GM04504 (cell line): ENCODE measurements at places on chromosomes 11 and 22.

GRCh38 chr11:30488304-30488998 lies 97.7 kb downstream of the MPPED2 start:
- no peak for DNase-seq

GRCh38 chr11:61309141-61309540 lies 14.0 kb upstream of the VWCE start:
- no peak for DNase-seq

GRCh38 chr11:48036011-48036410 lies 55.7 kb downstream of the PTPRJ start:
- no peak for DNase-seq

DNA sequence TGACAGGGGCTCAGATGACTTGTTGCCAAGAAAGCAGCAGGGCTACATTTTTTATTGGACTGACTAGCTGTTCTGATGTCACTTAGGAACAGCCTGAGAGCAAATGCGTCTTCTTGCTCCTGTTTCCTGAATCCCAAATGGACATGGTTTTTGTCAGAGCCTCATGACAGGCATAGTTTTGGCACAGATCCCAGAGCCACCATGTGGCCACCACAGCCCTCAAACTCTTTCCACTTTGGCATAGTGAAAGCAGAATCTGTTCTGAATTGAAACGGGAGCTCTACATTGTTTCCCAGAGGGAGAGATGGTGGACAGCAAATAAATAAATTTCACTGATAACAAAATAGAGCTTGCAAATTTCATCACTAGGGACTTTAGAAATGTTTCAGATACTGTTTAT lies 222.2 kb downstream of the C11orf87 start:
- peak; percentile 20 for DNase-seq

- no peak for DNase-seq
Observed at GRCh38 chr22:36977401-36977861, 41.8 kb downstream of the TST start.

DNA sequence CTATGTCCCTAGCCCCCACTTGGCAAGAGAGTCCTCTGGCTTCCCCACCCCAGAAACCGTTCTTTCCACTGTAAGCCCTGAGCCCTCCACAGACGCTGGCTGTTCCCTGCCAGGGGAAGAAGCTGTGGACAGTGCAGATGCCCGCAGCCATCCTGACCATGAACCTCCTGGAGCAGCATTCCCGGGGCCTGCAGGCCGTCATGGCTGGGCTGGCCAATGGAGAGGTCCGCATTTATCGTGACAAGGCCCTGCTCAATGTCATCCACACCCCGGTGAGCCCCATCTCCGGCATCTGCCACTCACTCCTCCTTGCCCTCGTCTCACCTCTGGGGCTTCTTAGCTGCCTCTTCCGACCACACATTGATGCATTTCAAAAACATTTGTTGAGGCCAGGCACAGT lies 13.2 kb downstream of the BBS1 start:
- DNase-seq, result no peak

DNA sequence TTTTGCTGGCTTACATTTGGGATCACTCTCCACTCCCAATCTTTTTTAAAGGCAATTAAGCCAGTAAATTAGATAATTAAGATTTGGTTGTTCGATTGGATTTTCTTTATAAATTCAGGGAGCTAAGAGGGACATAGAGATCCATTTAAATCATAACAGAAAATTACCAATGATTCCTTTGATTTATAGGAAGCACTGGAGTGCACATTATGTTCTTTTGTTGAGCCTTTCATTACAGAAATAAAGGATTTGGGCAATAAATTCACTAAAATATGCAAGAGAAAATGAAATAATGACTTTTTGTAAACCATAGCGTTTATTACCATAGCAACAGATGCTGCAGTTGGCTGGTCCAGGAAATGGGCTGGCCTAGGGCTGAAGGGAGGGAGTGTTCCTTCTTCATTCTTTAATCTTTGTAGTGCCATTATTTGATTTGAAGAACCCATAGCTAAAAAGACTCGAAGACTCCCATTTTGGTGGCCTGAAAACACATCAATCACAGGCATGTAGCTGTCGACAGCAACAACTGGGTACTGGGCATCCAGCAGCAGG lies 73.0 kb downstream of the C2CD3 start:
- DNase-seq, result no peak

DNA sequence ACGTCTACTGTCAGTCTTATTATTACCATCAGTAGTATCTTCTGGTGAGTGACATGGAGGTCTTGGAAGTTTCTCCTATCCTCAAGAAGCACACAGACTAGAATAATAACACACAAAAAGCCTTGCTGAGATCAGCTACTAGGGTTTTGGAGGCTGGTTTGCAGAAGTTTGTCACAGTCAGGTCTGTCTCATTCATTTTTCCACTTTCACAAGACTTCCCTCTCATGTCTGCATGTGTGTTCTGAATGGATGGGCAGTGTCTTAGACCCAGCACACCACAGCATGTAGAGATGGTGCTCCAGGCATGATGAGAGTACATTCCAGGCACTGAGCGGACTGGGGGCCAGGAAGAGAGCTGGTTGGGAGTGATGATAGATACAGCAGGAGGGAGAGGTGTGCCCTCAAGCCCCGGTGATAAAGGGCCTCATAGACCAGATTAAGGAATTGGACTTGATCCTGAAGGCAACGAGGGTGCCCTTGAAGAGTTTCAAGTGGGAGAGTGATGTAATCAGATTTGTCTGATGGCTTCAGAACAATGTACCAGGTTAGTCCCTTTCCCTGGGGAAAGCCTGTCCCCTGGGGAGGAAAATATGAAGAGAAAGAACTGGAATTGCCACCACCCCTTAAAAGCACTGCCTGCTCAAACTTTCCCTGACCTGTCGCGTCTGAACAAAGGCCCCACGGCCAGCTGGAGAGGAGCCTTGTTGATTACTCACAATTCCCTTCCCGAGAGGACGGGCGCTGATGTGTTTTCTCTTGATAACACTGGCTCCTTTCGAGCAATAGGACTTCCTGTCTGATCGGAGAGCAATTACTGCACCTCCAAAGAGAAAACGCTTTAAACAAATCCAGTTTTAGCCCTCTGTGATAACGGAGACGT lies 45.1 kb upstream of the LMO2 start:
- DNase-seq, result peak; percentile 40

- DNase-seq, result no peak
Observed at GRCh38 chr22:42217752-42218280, 52.6 kb downstream of the TCF20 start.

- no peak for DNase-seq
Observed at GRCh38 chr22:45966320-45966894, 10.6 kb downstream of the WNT7B start.

- no peak for DNase-seq
Observed at GRCh38 chr11:44530413-44531115, 34.9 kb upstream of the CD82 start.

DNA sequence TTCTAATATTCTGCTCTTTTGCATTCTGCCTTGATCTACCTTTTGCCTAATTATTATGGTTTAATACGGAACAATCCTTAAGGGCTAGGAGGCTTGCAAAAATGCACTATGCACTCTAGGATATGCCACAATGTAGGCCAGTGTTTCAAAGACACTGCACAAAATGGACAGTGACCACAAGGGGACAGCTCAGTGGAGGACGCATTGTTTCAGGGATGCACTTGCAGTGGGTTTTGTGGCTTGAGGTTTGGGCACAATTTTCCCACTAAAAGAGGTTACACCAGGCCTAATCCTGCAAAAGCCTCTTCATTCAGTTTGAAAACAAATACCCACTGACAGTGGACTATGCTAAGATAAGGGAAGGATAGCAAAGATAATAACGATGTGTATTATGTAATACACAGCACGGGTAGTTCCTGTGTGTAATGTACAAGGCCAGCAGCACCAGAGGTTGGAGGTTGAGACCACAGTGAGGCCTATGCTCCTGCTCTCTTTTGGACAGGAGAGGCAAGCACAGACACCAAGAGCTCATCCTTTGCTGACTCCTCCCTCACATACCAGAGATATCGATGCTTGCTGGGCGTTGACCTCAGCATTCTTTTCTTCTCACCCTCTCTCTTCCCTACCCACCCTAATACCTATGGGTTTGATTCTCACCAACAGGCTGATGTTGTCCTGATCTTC lies 12.7 kb downstream of the MAP6 start:
- no peak for DNase-seq

DNA sequence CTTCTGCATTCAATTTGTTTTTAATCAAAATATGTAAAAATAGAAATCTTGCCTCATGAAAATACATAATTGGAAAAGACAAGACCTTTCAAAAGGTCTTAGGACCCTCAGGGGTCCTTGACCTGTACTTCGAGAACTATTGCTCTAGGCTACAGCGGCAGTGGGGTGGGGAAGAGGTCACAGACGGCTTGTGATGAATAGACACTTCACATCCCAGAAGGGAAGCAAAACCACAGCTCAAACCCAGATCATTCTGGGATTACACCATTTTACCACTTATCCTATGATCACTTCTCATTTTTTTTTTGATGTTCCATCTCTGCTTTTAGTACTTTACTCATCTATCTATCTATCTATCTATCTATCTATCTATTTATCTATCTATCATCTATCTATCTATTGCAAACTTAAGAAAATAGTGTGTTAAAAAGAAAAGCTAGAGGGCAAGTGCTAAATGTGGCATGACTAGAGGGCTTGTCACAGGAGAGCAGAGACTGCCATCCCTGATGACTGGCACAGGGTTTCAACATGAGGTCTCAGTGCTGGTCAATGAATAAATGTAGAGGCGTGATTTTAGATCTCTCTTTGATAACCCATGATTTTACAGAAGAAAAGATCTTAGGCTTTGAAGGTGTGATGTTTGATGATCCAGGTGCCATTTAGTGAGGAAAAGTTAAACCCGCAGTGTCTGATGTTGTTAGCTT lies 37.1 kb downstream of the RNF141 start:
- DNase-seq, result no peak

DNA sequence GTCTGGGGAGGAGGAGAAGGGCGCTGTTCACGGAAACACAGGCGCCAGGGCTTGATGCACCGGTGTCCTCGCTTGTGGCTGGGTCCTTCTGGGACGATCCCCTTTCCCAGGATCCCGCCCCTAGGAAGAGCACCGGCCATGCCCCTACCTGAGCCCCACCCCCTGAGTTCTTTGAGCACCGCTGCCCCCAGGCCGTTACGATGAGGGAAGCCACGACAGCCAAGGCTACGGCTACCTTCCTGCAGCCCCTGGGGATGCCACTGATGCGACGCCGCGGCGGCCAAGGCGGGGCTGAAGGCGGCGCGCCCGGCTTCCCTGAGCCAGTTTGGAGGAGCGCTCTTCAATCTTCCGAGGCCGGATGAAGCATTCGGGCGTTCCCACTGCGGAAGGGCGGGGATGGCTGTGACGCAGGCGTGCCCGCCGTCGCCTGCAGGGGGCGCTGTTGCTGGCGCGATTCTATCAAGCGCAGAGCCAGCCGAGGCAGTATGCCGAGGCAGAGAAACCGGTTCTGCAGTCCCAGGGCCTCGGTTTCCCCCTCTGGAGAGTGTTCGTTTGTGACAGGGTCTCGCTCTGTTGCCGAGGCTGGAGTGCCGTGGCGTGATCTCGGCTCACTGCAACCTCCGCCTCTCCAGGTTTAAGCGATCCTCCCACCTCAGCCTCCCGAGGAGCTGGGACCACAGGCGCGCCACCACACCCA lies 9.7 kb upstream of the NEFH start:
- DNase-seq, result no peak

DNA sequence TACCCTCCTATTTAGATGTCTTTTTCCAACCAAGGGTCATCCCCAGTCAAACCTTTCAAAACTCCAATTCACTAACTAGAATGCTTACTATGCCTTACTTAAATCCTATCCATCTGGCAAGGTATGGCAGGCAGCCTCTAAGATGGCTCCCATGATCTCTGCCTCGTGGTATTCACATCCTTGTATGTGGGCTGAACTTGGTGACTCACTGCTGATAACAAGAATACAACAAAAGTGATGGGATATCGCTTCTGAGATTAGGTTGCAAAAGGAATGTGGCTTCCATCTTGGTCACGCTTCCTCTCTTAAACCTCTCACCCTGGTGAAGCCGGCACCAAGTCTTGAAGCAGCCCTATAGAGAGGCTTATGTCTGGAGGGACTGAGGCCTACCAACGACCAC lies 29.6 kb upstream of the UPB1 start:
- no peak for DNase-seq

GRCh38 chr22:49301398-49302149 lies 526.1 kb downstream of the BRD1 start:
- DNase-seq, result no peak

DNA sequence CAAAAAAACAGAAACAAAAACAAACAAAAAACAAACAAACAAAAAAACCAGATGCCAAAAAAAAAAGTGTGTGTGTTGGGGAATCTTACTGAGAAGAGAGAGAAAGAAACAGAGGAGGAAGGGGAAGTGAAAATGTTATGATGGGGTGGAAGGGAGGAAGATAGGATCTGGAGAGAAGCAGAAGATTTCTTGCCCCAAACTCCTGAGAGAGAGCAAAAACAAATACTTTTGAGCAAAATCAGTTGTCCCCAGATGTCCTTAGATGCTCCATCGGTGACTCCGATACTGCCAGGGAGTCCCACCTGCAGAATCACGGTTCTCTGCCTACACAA lies 19.9 kb upstream of the GRAMD1B start:
- no peak for DNase-seq

DNA sequence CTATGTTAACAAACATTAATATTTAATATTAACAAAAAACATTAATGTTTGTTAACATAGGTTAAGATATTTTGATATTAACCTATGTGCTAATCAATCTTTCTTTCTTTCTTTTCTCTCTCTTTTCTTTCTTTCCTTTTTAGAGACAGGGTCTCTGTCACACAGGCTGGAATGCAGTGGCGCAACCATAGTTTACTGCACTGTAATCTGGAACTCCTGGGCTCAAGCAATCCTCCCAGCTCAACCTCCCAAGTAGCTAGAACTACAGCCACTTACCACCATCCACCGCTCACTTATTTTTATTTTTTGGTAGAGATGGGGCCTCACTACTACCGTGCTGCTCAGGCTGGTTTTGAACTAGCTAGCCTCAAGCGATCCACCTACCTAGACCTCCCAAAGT lies 13.2 kb downstream of the SIK3 start:
- DNase-seq, result no peak

GRCh38 chr11:30174265-30175020 lies 56.4 kb upstream of the FSHB start:
- DNase-seq, result no peak

DNA sequence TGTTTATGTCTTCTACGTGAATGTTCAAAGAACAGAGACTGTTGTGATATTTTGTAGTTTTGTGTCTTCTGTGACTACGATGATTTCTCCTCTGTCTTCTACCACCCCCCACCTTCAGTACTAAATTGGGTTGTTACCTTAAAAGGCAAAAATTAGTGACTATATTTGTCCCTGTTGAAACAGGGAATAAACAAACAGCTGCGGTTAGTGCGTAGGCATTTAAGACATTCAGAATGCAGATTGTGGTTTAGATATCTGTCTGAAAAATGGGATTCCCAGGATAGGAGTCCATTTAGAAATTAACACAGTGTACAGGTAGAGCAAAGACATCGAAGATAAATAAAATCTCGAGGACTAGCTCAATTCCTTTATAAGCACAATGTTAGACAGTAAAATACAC lies 15.6 kb upstream of the ARHGAP42 start:
- no peak for DNase-seq
